Cortex of kidney (tissue), 1 donor: ENCODE measurements at places on chromosomes 3 and 15.

DNA sequence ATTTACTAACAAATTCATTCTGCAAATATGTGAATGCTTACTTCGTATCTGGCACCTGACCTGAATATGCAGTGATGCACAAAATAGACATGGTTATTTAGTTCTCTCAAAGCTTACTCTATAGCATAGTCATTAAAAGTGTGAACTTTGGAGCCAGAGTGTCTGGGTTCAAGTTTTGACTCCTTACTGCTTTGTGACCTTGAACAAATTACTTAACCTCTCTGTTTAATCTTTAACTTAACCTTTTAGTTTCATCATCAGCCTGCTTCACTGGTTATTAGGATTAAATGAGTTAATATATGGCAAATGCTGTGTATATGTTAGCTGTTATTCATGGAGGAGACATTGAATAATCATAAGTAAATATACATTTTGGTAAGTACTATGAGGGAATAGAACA, 12.1 kb upstream of the MGA start:
- DNase-seq: no peak

DNA sequence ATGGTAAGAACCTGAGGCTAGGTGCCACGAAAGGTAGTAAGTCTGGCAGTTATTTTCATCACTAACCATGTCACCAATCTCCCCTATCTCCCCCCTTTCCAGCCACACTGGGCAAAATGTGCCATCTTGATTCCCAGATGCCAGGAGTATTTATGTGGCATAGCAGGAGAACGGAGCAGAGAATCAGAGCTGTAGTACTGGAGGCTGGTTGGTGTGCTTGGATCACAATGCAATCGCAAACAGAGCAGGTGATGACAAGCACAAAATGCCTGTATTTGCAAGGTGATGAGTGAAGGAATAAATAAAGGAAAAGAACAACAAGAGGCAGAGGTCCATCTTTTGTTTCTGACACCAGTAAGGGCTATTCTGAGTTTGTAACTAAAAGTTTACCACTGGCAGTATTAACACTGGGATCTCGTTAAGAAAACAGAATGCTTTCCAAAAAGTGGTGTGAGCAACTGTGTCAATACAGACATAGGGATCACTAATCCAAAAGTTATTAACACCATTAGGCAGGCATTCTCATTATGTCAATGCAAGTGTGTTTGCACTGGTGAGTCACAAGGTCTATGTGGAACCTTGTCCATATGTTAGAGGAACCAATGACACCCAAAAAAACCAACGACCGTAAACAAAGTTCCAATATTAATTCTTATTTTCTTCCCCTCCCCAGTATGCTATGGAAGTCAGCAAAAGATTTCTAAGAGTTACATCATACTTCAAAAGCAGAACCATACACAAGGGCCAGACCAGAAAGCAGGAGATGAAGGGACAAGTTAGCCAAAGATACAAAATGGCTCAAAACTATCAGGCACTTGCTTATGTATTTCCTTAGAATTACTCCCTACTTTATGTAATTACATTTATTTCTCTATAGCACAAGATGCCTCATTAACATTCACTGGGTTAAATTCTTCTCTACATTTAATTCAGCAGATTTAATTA, 556.6 kb downstream of the FOXP1 start:
- no peak for DNase-seq

- DNase-seq: no peak
Observed at GRCh38 chr3:9781978-9782603, 10.2 kb downstream of the TADA3 start.

- no peak for DNase-seq
Observed at GRCh38 chr15:28987337-28987736, 101.6 kb downstream of the APBA2 start.

GRCh38 chr15:32994810-32995424, 199.6 kb downstream of the FMN1 start:
- DNase-seq: no peak

DNA sequence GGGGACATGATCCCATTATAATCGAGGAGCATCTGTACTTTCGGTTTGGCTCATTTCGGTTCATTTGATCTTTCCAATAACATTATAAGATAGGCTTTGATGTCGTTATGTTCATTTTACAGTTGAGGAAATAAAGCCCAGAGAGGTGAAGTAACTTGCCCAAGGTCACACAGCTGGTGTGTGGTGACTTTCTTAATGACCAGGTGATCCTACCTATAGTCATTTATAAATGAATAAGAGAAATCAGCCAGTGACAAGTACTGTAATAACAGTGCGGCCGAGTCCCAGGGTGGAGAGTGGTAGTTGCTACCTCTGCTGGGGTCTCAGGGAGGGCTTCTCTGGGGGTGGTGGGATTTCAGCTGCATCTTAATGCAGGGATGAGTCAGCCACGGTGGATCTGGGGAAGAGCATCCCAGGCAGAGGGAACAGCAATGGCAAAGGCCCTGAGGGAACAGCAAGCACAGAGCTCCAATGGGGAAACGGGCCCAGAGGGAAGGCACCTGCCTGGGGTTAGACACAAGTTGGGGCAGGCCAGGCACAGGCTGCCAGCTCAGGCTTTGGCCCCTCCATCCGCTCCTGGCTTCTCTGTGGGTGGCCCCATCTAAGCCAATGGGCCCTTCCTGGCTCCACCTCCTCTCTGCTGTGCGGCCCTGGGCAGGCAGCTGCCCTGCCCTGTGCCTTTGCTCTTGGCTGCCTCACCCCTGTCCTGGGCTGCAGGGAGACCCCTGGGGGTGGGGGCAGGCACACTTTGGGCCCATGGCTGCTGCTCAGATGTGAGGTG, 1.1 kb upstream of the FBLN2 start:
- DNase-seq: no peak

- no peak for DNase-seq
Observed at GRCh38 chr15:88920186-88920891, 7.2 kb upstream of the MFGE8 start.

GRCh38 chr3:121436074-121436473, 109.7 kb downstream of the POLQ start:
- no peak for DNase-seq

- no peak for DNase-seq
Observed at GRCh38 chr3:37456781-37457180, 282.4 kb upstream of the LRRFIP2 start.

DNA sequence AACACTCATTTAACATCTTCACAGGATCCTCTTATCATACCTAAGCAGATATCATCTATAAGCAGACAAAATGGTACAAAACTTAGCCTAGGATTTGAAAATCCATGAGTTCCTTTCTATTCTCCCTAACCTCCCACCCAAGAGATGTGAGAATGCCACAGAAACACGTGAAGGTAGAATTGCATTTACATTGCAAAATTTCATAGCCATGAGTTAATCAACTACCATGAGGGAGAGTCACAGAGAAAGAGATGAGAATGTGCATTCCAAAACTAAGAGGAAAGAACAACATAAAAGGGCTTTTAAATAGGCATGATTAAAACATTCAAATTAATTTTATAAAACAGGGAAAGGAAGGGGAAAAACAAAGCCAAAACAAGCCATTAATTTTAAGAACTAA, 806.2 kb downstream of the NTRK3 start:
- DNase-seq: no peak

GRCh38 chr3:37562876-37563275, 298.8 kb upstream of the CTDSPL start:
- DNase-seq: no peak

DNA sequence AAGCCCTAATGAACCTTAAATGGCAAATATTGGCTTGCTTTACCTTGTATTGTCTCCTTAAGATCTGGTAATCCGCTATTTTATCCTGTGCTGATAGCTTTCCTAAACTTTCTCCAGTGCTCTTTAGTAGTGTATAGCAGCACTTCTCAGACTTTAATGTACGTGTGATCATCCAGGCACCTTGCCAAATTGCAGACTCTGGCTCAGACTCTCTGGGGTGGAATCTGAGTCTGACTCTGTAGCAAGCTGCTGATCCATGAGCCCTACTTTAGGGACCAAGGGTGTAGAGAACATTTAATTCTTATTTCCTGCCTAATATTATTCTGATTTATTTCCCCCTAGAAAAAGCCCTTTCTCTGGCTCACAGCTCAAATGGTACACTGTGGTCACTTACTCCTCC, 518.8 kb upstream of the ZNF385D start:
- no peak for DNase-seq

DNA sequence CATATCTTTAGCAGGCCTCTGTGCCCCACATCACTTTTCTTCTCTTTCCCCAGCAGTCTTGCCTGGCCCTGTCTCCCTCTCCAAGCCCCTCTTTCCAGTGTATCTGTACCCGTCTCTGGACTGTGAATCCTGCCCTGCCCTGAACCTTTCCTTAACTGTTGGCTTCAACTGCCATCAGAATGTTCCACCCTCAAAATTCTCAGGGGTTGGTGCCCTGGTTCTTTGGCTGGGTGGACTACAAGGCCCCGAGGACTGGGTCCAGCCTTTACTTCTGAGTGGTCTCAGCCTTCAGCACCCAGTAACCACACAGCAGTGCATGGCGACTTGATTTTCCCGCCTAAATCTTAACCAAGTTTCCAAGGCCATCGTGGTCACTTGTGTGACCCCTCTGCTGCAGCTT, 333.5 kb upstream of the RGMA start:
- DNase-seq: no peak

- DNase-seq: no peak
Observed at GRCh38 chr3:31770822-31771326, 210.2 kb downstream of the OSBPL10 start.

DNA sequence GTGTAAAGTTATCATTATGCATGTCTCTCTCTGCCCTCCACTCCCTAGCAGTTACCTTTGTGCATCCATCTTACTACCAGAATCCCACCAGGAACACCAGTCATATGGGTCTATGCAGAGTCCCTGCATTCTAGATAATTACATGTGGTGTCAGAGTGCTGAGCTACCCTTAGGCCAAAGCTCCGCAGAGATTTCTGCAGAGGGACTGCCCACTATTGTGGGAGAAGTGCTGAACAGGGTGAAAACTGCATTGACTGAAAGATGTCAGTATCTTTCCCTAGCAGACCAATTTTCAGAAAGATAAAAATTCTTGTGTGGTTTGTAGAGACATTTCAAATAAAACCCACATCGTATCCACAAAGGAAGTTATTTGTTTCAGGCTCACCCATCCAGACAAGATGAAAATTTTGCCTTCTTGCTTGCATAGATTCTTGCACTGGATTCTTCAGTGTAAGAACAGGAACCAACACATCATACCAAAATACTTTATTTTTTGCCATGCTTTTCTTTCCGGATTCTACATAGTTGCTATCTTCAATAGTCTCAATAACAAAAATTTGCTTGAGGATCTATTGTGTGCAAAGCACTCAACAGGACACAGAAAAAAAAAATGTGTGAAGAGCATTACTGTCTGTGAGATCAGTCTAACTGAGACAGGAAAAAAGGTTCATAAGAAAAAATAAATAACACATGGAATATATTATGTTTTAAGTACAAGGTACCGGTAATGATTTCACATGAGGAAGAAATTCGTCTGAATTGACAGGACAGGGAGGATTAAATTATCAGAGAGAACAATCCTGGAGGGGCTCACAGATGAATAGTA, 32.0 kb upstream of the CCDC80 start:
- no peak for DNase-seq

DNA sequence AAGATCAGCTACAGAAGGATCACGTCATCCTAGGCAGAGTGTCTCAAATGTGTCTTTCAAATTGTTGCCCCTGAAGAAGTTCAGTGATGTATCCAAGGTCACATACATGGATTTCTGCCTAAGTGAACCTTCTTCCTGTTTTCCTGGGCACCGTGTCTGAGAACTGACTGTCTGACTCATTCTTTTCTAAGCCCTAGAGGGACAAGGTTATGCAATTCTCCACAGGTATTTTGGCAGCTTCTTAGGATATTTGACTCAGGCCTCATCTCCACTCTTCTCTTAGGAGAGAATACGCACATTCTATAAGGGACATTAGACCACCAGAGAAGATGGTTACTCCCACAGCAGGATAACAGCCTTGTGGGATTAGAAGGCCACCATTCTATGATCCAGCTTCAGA, 391.9 kb upstream of the THBS1 start:
- no peak for DNase-seq

DNA sequence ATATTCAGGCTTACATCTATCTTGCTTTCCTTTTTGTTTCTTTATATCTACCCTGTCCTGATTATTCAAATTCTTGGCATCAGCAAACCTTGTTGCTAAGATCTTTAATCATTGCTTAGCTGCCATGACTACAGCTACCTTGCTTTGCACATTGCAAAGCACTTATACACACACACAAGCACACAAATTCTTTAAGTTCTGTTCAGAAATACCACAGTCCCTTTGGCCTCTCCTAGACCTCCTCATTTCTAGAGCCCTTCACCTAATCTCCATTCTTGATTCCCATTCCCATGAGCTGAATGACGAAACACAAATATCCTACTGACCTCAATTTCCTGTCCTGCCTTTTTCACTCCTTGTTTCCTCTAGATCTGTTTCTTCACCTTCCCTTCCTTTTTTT, 409.6 kb downstream of the UNC13C start:
- no peak for DNase-seq

GRCh38 chr3:2853651-2854050, 256.5 kb downstream of the IL5RA start:
- DNase-seq: no peak

GRCh38 chr15:75104804-75105557, 81.6 kb downstream of the PPCDC start:
- DNase-seq: no peak

GRCh38 chr3:9786209-9786739, 6.0 kb downstream of the TADA3 start:
- DNase-seq: no peak

GRCh38 chr15:91465086-91465485, 365.0 kb downstream of the SV2B start:
- no peak for DNase-seq

DNA sequence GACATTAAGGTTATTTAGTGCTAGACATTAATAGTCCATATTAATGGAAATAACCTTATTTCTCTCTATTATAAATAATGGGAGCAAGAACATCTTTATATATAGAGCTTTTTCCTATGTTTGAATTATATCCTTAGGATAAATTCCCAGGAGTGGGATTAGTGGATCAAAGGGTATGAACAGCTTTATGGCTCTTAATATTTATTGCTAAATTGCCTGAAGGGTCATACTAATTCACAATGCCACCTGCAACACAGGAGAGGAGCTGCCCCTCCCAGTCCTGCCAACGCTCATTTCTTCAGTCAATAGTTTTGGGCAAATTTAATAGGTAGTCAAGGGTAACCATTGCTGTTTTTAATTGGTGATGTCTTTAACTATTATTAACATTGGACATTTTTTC, 48.9 kb upstream of the POLR2M start:
- DNase-seq: no peak

- DNase-seq: no peak
Observed at GRCh38 chr3:172515130-172515918, 7.9 kb downstream of the TNFSF10 start.

DNA sequence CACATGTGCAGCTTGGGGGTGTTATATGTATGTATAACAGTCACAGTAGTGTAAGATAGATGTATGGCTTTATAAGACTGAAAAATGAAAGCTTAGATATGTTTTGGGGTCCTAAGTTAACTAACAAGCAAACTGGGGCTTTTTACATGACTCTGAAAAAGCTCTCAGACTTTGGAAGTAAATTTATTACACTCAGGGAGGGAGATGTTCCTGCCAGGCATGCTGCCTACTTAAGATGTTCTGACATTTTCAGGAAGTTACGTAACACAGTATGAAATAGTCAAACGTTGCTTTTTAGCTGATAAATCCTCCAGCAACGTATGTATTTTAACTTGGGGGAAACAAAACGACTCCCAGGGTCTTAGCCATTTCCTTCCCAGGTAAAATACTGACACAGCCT, 1.7 kb upstream of the IFT57 start:
- no peak for DNase-seq
